SK-N-SH (cell line): ENCODE measurements at places on chromosomes 1 and 21.
A peak's percentile ranks its signal among the peaks of the same experiment; 100 is the strongest.

DNA sequence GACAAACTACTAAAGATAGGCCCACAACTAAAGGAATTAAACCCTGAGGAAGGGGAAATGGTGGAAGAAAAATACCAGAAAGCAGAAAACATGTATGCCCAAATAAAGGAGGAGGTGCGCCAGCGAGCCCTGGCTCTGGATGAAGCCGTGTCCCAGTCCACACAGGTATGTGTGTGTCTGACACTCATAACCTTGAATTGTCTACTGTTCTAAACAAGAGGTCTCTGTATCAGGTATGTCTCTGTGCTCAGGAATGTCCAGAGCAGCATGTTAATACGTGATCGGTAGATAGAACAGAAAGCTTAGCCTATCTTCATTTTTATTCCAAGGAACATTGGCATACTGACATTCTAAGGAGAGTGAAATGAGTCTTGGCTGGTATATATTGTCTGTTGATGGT is 55.8 kb upstream of the BMP8A start:
- no peak for DNase-seq

GRCh38 chr1:64111787-64112186 is 91.6 kb upstream of the UBE2U start:
- DNase-seq, result no peak

DNA sequence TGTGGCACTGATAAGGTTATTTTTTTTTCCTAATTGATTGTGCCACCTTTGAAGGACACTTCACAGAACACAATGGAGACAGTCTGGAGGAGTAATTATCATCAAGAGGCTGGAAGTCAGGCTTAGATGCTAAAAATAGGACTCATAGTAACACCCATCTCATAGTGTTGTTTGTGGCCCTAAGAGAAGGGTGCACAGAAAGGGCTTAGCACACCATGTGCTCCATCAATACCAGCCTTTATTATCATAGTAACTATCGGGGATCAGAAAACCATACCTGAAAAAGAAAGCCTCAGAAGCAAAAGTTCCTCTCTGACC is 11.9 kb downstream of the NIPAL3 start:
- no peak for DNase-seq

DNA sequence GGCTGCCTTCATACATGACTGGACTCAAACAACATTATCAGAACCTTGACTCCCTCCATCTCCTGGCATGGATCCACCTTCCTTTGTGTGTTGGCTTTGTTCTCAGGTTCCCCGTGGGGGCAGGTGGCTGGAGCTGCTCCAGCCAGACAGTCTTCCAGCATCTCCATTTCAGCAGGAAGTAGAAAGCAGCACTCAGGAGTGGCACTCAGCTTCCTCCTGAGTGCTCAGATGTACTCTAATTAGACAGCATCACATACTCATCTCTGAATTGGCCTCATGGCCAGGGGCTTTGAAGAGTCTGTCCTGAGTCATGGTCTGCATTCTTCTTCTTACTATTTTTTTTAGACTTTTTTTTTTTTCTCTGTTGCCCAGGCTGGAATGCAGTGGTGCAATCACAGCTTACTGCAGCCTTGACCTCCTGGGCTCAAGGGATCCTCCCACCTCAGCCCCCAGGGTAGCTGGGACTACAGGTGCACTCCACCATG is 27.9 kb downstream of the OVAAL start:
- no peak for DNase-seq

DNA sequence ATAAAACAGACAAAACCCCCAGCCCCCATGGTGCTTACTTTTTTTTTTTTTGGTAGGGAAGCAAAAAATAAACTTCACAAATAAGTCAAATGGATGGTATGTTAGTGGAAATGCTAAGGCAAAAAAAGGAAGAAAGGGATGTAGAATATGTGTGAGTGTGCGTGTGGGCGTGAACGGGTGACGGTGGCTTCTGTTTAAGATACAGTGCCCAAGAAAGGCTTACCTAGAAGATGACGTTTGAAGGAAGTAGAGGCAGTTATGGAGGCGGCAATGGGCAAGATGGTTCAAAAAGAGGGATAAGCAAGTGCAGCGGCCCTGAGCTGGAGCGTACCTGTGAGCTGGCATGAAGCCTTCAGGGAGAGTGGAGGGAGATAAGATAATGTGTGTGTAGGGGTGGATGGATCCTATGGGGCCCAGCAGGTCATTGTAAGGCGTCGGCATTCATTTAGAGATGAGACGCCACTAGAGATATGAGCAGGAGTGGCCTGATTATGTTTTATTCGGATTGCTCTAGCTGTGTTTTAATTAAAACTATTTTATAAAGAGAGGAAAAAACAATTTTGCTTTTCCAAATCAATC is 19.9 kb downstream of the LEPR start:
- DNase-seq, result no peak

DNA sequence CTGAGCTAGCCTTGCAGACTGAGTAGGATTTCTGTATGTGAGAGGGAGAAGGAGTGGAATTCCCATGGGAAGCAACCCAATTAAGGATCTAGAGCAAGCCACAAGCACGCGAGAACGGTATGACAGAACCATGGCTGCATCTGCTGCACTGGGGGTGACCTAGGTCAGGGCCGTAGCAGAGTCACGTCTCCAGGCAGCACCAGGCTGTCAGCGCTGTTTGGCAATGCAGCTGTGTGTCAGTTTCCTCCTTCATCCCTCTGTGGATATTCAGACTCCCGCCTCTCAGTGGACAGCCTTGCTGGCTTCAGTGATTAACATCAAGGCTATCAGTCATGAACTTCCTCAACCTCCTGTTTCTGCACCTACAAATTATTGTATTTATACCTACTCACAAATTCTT is 118.1 kb upstream of the PPP2R5A start:
- no peak for DNase-seq

- DNase-seq, result no peak
Observed at GRCh38 chr21:16040601-16041000, 310.8 kb downstream of the USP25 start.

DNA sequence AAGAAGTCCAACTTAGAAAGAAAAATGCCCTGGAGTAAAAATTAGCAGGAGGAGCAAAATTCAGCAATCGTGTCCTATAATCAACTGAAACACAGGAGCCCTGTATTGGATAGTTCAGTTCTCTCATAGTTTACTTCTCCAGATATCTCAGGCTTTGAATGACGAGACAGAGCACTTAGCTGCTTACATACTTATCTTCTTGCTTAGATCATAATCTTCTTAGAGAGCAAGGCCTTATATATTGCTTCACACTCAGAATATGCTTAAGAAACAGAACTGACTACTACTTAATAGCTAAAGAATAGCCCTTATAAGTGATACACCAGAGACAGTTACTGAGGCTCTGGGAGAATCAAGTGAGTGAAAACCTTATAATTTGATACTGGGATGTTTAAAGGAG is 38.9 kb downstream of the TOR3A start:
- no peak for DNase-seq

GRCh38 chr1:46687093-46687659 is 15.5 kb downstream of the TEX38 start:
- no peak for DNase-seq

GRCh38 chr1:216531263-216532239 is 108.3 kb upstream of the USH2A start:
- no peak for DNase-seq

- DNase-seq, result no peak
Observed at GRCh38 chr1:187228790-187229189, 400.0 kb downstream of the PLA2G4A start.

DNA sequence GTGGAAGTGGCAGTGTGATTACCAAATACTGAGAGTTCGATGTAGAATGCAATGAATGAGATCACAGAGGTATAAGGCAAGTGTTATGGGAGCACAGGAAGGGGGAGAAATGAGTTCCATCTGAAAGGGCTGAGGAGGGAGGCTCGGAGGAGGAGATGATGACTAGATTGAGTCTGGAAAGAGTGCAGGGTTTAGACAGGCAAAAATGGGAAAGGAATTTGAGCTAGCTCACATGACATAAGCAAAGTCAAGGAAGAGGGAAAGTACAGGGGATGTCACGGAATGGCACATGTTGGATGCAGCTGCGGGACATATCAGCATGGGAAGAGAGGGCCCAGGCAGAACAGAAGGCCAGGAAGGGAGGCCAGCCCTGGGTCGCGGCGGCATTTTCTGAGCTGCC is 132.7 kb downstream of the RUNX1 start:
- DNase-seq, result no peak

DNA sequence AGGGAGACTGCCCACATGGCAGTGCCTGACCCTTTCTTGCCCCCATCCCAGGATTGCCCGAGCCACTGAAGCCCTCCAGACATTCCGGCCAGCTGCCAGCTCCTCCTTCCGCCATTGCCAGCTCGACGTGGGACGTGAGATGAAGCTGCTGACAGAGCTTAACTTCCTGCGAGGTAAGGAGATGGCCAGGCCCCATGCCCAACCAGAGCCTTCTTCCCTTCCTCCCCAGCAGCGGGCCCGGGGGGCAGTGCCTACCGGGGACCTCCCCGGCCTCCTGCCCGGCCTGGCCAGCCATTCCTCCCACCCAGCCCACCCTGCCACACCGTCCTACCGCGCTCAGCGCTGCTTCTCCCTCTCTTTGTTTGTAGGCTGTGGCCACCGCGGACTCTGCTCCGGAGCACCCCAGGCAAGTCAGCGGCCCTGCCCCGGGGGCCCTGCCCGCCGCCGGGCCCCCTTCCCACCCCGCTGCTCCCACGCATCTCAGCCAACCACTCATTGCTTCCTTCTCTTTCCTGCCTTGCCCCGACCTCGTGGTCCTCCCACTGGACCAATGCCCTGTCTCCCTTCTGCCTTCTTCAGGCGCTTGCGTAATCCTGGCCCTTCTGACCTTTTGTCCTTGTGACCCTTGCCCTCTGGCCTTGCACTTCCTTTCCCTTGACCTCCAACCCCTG is 4.9 kb downstream of the TRIM46 start:
- no peak for DNase-seq

DNA sequence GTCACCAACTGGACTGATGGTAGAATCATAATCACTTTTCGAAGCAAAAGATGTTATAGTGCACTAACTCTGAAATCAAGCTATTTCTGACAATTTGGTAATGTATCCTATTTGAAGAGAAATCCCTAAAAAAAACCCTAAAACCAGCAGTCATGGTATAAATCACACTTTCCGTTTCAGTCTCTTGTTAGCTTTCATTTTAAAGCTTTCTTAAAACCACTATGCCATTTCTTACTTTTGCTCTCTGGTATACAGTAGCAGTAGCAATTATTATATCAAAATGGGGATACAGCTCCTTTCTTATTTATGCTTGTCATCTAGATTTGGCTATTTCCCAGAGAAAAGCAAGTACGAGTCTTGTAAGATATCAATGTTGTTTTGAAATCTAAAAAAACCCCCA is 323.3 kb downstream of the KCTD3 start:
- no peak for DNase-seq

DNA sequence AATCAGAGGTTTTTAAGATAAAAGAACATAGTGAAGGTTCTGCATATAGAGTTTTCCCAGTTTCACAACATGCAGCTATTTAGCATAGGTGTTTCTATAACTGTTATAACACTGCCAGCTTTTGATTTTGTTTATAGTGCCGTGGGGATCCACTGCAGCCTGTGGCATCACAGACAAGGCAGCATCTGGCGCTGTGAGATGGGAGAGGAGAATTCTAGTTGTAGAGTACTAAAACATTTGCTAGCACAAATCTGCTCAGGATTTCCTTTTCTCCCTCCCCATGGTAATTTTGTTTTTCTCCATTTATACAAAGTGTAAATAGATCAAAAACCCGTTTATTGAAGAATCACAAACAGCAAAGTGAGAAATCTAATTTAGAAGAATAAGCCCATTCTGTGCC is 482.8 kb upstream of the NCAM2 start:
- no peak for DNase-seq

DNA sequence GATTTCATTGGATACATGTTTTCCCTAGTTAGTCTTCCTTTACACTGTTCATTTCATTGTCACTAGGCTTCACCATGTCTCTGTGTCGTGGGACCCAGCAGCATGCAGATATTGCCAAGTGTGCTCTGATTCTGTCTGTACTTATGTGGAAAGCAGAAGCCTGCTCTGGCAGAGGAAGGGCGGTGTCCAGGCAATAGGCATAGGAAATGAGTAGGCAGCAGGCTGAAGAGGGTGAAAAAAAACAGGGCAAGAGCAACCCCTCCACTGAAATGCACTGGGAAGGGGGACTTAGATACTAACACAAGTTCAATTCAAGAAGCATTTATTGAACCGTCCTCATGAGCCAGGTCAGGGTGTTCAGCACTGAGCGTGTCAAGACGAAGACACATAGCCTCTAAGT is 85.2 kb upstream of the VAV3 start:
- DNase-seq, result no peak

- no peak for DNase-seq
Observed at GRCh38 chr1:209780268-209780667, 4.1 kb downstream of the C1orf74 start.

- DNase-seq, result no peak
Observed at GRCh38 chr1:3923378-3924185, 23.5 kb upstream of the C1orf174 start.

- DNase-seq, result no peak
Observed at GRCh38 chr1:63843010-63843409, 69.2 kb downstream of the ROR1 start.

- DNase-seq, result no peak
Observed at GRCh38 chr21:41139275-41139674, 28.7 kb upstream of the BACE2 start.

- no peak for DNase-seq
Observed at GRCh38 chr1:178881950-178882349, 11.1 kb upstream of the ANGPTL1 start.

DNA sequence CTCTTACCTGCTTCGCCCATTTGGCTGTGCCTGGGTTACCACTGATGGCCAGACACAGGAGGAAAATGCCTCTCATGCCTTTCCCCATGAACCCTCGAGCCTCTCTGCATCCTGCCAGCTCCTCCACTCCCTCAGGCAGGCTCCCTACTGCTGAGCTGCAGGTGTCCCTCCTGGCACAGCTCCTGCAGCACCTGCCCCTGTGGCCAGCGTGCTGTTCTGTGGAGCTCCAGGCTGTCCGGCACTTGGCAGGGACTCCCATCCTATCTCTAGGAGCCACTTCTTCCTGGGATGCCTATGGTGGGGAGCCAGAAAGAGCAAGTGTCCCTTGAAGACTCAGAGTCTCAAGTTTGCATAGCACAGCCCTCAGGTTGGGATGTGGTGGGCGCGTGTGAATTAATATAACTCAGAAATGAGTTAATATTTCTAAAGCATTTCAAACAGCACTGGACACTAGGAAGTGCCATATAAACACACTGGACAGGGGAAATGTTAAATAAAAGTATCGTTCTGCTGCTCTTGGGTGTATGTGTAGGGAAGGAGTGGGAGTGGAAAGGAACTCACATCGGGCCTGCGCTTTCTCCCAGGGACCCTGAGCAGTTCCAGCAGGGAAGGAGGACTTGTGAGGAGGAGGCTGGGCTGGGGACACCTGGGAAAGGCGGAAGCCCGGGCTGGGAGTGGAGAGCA is 2.7 kb downstream of the LRRC71 start:
- DNase-seq, result no peak

GRCh38 chr1:43947874-43948437 is 1.2 kb downstream of the IPO13 start:
- DNase-seq, result peak; percentile 54
